ENCODE measurements at places on chromosomes 13 and 19.
A peak's percentile ranks its signal among the peaks of the same experiment; 100 is the strongest.

- no peak for DNase-seq
- peaks cover 8% of the 10 kb centered on the region for H3K4me1 ChIP-seq
- H3K27me3 ChIP-seq, result no peaks in the 10 kb centered on the region
- H3K36me3 ChIP-seq, result peaks cover 4% of the 10 kb centered on the region
- no peak overlapping the region for H3K4me3 ChIP-seq
Observed at GRCh38 chr13:79692846-79693245, 211.9 kb downstream of the NDFIP2 start.

- H3K4me3 ChIP-seq, result no peak overlapping the region
- H3K4me1 ChIP-seq, result no peaks in the 10 kb centered on the region
- H3K27me3 ChIP-seq, result no peaks in the 10 kb centered on the region
- H3K36me3 ChIP-seq, result peaks cover 16% of the 10 kb centered on the region
- H3K27ac ChIP-seq, result no peak overlapping the region
Observed at GRCh38 chr19:53357821-53358581, 7.5 kb upstream of the ZNF525 start.

GRCh38 chr13:113407103-113407530, 43.2 kb upstream of the GRTP1 start:
- no peak overlapping the region for H3K27ac ChIP-seq
- H3K4me1 ChIP-seq, result peaks cover 10% of the 10 kb centered on the region
- no peak for DNase-seq
- no peaks in the 10 kb centered on the region for H3K36me3 ChIP-seq

- no peak overlapping the region for H3K4me3 ChIP-seq
- no peaks in the 10 kb centered on the region for H3K36me3 ChIP-seq
- H3K27me3 ChIP-seq, result no peaks in the 10 kb centered on the region
- no peak for DNase-seq
- peak overlapping the region; percentile 6 for H3K27ac ChIP-seq
Observed at GRCh38 chr19:48718711-48719231, 754 bp downstream of the MAMSTR start.

DNA sequence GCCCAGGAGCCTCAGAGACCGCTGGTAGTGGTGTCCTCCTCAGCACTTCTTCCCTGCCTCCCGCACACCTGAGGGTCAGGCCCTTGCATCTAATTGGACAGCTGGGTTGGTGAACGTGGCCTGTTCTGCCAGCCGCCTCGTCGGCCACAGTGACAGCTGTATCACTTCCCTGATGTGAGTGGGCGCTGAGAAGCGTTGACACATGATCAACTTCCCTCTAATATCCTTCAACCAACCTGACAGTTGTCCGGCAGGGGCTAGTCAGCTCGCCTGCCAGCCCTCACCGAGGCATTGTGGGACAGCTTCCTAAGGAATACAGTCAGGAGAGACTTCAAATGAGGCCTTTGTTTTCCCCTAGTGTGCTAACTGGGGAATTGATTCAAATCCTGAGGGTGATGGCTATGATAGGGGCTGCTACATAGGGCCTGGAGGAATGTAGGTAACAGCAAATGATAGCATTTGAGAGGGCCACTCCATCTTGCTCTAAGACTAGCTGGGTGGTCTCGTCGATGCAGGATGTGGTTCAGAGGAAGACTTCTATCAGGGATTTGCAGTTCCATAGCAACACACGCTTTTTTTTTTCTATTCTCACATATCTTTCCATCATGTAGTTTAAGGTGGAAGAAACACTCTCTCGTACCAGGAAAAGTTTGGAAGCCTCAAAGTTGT, 230.8 kb downstream of the TSHZ3 start:
- H3K27me3 ChIP-seq, result no peaks in the 10 kb centered on the region
- no peak overlapping the region for H3K4me3 ChIP-seq
- DNase-seq, result no peak
- no peaks in the 10 kb centered on the region for H3K36me3 ChIP-seq

- no peak overlapping the region for H3K4me3 ChIP-seq
- no peak overlapping the region for H3K27ac ChIP-seq
- H3K36me3 ChIP-seq, result peaks cover 12% of the 10 kb centered on the region
- no peaks in the 10 kb centered on the region for H3K4me1 ChIP-seq
- DNase-seq, result no peak
- no peaks in the 10 kb centered on the region for H3K27me3 ChIP-seq
Observed at GRCh38 chr13:30193279-30194234, 113.8 kb downstream of the KATNAL1 start.

DNA sequence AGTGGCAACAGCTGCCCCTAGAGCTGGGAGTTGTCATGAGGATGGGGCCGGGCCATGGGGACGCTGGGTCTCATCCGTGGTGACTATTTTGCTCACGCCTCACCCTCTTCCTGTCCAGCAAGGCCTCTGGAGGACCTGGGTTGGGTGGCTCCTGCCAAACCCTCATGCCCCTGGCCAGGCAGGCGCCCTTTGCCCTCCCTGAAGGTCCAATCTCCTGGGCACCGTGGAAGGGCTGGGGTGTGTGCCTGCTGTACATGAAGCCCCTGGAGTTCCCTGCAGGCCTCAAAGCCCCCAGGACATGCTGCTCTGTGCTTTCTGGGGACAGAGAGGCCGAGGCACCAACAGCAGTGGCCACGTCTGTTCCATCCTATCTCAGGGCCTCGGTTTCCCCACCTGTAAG, 13.8 kb downstream of the LRP3 start:
- no peak overlapping the region for H3K4me3 ChIP-seq
- no peaks in the 10 kb centered on the region for H3K27me3 ChIP-seq
- no peaks in the 10 kb centered on the region for H3K36me3 ChIP-seq
- H3K27ac ChIP-seq, result no peak overlapping the region
- H3K4me1 ChIP-seq, result no peaks in the 10 kb centered on the region
- DNase-seq, result no peak

DNA sequence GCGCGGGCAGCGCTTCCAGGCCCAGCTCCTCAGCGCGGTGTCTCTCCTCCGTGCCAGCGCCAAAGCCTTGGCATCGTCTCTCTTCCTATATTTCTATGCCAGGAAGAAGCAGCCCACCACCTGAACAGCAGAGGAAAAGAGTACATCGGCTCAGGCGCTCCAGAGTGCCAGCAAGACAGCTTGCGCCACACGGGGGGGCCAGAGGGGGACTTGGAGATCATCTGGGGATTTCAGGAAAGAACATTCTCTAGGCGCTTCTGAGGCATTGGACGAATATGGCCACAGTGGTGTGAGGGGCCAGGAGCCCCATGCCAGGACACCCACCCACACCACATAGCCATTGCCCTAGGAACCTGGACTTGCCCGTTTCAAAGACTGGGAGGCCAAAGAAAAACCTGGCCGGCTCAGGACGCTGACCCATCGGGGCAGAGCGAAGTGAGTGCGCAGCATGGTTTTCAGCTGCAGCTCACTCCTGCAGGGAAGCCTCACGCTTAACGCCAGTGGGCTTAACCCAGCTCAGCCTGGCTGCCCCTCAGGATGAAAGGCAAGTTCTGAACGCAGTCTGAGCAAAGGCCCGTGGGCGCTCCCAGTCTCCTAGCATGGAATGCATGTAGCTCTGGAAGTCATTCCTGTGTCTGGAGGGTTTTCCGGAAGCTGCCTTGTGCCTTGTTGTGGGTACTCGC, 62.1 kb downstream of the GGACT start:
- H3K4me1 ChIP-seq, result no peaks in the 10 kb centered on the region
- H3K27ac ChIP-seq, result peak overlapping the region; percentile 19
- no peak for DNase-seq
- peaks cover 18% of the 10 kb centered on the region for H3K36me3 ChIP-seq
- no peak overlapping the region for H3K4me3 ChIP-seq

GRCh38 chr13:50195045-50195444, 179.8 kb downstream of the KCNRG start:
- no peak overlapping the region for H3K27ac ChIP-seq
- no peaks in the 10 kb centered on the region for H3K36me3 ChIP-seq
- H3K4me3 ChIP-seq, result no peak overlapping the region
- H3K27me3 ChIP-seq, result no peaks in the 10 kb centered on the region
- DNase-seq, result no peak

GRCh38 chr13:105991622-105992277, 543.7 kb downstream of the EFNB2 start:
- peak overlapping the region; percentile 49 for H3K4me3 ChIP-seq
- peaks cover 35% of the 10 kb centered on the region for H3K4me1 ChIP-seq
- H3K36me3 ChIP-seq, result no peaks in the 10 kb centered on the region
- peak overlapping the region; percentile 100 for H3K27ac ChIP-seq

- no peak within 1 kb of the TSS for H3K27ac ChIP-seq
- H3K4me1 ChIP-seq, result no peaks in the 10 kb centered on the region
- DNase-seq, result no peak
- H3K36me3 ChIP-seq, result no peaks in the 10 kb centered on the region
Observed at GRCh38 chr13:42574011-42574410, at the start of gene TNFSF11. TSS of gene TNFSF11 (plus strand) at chr13:42574152. CDS start at chr13:42574304, 152 bp downstream.

- no peaks in the 10 kb centered on the region for H3K27me3 ChIP-seq
- H3K36me3 ChIP-seq, result peaks cover 6% of the 10 kb centered on the region
- no peak for DNase-seq
- no peak overlapping the region for H3K4me3 ChIP-seq
Observed at GRCh38 chr13:111626371-111627305, 306.2 kb downstream of the TEX29 start.
